ENCODE measurements at places on chromosomes 11 and 22.

DNA sequence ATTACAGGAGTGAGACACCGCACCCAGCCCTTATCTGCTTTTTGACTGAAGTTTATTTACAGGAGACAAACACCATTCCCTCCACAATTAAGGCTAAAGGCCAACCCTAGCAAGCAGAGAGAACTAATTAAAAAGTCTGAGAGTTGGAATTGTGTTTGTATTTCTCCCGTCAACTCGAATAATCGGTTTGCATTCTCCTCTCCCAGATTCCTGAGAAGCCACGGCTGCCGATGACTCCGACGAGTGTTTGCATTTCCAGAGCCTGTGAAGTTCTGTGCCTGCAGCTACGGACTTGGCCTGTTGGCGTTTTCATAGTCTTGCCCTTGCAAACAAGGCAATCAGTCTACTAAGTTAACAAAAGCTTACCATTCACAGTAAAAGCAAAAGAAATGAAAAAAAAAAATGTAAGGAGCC, 73.2 kb upstream of the NUP50 start:
- DNase-seq: no peak

DNA sequence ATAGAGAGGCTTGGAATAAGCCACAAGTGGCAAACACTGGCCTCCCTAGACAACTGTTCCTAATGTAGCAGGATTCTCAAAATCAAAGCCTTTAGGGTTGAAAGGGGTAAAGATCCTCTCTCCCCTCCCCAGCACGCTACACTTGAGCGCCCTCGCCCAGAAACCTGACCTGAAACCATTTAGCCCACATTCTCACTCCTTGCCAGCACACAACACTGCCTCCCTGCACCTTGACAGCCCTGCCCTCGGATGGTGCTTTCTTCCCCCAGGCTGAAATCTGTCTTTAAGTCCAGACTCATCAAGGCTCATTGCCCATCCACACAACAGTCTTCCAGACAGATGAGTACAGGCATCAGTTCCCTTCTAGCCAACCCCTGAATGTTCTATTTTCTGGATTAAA, 26.5 kb downstream of the CWC15 start:
- DNase-seq: no peak

DNA sequence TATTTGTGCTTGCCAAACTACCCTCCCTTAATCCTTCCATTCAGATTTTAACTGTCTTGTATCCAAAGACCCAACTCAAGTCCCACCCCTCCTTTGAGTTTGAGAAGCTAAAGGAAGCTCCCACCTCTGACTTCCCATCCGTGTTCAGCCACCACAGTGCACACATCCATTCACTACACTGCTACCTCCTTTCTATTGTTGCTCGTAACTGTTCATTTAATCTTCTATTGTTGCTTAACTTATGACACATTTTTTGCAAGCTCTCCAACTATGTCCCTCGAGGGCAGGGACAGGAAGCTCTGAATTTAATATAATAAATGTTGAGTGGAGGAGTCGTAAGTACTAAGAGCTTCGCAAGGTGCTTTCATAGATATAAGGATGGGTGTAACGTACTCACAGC, 10.4 kb downstream of the LARGE1 start:
- no peak for DNase-seq

DNA sequence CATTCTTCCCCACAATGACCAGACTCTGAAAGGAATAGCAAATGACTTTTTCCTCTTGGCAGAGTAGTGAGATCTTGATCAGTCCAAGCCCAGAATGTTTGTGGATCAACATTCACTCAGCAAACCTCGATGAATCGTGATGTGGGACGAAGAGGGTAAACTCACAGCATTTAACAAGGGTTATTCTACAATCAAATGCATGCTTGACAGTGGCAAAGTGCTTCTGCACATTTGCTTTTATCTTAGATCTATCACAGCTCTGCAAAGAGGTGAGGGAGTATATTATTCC, 31.8 kb downstream of the TMPRSS5 start:
- no peak for DNase-seq

- peak; percentile 38 for DNase-seq
Observed at GRCh38 chr11:60457576-60457975, 1.9 kb downstream of the MS4A1 start.

DNA sequence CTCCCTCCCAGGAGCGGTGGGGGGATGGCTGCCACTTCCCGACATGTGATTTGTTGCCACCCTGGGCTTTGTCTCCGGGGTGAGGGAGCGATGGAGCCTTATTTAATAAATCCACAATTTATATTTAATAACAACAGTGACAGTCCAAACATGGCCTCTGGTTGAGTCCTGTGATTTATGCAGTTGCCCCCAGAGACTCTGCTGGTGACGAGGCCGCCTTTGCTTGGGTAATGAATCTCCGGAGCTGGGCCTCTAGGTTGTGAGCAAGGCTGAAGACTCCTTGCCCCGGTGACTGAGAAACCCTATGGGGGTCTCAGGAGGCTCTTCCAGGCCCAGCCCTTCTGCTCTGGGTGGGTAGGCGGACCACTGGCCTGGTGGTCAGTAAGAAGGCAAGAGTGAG, 16.7 kb downstream of the MPPED1 start:
- no peak for DNase-seq
